ENCODE measurements at places on chromosomes 2 and 18.
A peak's percentile ranks its signal among the peaks of the same experiment; 100 is the strongest.

DNA sequence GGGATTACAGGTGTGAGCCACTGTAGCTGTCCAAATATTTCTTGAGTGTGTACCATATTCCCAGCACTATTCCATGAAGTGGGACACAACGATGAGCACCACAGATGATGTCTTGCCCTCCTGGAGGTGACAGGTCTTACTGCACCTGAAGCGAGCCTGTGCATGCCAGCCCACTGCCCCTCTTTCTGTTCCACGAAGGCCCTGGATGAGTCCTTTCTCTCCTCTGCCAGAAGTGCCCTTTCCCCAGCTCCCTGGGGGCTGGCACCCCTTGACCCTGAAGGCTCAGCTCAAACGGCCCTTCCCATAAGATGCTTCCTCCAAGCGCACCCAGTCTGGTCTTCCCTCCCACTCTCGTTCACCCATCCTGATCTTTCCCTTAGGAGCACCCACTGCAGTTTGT lies 5.5 kb downstream of the ATP6V1B1 start:
- DNase-seq, result no peak

DNA sequence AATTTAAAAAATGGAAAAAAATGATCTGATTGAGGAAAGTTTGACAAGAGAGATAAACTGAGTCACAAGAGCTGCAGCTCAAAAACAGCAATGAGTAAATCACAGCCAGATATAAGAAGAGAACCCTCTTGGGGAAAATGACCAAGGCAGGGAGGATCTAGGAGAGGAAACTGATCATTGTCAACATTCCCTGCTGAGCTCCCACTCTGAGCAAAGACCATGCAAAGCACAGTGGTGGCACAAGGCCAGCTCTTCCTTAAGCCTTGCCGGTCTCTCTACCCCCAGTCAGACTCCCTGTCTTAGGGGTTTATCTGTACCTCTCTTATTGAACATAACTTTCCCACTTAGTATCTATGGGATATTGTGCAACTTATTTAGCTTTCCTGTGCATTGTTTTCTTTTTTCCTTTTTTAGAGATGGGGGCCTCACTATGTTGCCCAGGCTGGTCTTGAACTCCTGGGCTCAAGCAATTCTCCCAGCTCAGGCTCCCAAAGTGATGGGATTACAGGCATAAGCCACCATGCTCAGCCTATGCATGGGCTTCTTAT lies 54.0 kb upstream of the PPP1CB start:
- DNase-seq, result no peak

- DNase-seq, result no peak
Measured at GRCh38 chr18:48982266-48982665, 31.5 kb upstream of the SMAD7 start.

GRCh38 chr18:54957296-54957832 lies 1.9 kb downstream of the CCDC68 start:
- no peak for DNase-seq

GRCh38 chr2:216004697-216005283 lies 8.6 kb downstream of the MREG start:
- no peak for DNase-seq

DNA sequence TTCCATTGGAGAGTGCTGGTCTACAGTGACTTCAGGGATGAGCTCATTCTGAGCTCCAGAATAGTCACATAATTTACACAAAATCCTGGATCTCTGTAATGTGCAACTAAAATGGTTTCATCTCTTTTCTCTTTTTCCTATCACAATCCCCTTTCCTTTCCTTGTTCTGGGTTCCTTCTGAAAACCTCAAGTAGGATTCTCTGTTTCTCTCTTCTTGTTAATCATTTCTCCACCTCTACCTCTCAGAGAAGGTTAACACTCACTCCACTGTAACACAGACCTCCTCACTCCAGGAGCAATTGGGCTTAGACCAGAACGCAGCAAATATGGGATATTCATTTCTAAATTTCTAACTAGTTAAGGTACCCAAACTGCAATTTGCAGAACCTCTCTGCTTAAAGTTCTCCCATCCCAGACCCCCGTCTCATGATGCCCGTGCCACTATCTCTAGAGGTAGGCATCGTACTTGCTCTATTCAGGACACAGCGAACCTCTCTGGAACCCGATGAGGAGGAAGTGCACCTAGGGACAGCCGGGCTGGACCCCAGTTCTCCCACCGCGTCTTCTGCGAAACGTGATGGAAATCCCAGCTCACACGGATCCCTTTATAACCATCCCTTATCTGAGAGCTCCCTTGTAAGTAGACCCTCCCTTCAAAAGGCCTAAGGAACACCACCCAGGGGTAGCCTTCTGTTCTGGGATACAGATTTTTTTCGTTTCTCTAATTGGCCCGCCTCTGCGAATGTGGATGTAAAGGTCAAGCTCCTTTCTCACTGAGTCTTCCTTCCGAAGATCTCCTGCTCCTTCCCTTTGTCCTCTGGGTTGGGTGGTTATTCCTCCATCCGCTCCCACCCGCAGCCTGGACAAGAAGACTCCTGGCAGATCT lies 1.3 kb downstream of the FOXI3 start:
- no peak for DNase-seq

DNA sequence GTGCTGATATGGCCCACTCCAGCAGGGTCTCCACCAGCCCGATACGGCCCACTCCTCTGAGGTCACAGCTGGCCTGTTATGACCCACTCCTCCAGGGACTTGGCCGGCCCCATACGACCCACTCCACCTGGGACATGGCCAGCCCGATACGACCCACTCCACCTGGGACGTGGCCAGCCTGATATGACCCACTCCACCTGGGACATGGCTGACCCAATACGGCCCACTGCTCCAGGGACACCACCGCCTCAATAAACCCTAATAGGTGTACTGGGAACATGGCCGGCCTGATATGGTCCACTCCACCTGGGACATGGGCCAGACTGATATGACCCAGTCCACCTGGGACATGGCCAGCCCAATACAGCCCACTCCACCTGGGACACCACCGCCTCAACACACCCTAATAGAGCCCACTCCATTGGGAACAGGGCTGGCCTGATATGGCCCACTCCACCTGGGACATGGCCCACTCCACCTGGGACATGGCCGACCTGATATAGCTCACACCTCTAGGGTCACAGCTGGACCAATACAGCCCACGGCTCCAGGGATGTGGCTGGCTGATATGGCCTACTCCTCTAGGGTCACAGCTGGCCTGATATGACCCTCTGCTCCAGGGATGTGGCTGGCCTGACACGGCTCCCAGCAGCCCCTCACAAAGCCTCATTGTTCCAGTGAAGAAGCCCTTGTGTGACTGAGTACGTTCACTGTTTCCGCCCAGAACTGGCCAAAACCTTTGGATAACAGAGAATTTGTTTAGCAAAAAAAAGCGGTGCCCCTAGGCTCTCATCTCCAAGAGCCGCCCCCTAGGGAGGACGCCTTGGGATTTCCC lies 245.6 kb downstream of the HDAC4 start:
- no peak for DNase-seq

GRCh38 chr2:100589527-100589926 lies 26.7 kb downstream of the PDCL3 start:
- no peak for DNase-seq

DNA sequence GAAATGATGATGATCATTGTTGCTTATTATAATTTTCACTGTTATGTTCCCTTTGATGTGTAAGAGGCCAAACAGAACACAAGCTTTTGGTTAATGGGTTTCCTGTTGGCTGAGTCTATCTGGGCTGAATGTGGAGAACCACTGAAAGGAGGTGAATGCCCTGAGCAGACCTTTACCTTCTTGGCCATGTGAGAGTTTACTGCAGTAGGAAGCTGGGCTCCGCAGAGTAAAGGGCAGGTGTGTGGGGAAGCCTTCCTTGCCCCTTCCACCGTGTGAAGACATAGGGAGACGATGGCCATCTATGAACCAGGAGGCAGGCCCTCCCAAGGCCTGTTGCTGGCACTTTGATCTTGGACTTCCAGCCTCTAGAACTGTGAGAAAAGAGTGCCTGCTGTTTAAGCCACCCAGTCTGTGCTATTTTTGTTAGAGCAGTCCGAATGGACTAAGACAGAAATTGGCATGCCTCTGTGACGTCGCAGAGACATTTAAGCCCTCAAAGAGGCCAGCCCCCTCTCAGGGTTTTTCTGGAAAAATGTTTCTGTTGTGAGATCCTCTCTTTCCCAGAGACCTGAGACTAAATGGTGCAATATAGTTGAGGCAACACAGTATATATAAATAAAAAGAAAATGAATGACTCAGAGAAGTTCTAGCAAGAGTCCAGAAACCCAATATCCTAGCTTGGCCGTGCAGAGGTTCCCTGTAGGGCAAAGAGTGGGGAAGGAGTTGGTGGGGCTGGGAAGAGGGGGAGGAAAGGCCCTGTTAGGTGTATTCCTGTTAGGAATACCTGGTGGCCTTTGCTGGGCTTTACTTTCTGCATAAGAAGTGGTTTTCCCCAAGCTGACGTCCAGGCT lies 121.9 kb upstream of the LGALSL start:
- DNase-seq, result no peak

DNA sequence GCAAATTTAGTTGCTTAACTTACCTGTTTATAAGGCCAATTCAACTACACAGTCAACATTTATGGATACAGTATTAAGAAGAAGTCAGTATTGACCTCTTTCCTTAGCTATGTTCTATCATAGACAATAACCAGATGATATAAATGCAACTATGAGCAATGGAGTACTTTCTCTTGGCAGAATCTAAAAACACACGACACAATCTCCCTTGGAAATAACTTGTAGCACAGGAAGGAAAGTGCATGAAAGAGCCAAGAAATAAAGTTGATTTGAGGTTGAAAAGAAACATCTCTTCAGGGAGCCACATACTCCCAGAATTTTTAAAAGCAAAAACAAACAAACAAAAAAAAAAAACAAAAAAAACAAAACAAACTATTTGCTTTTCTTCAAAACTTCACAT lies 145.0 kb downstream of the EVA1A start:
- DNase-seq, result no peak

GRCh38 chr2:133197156-133197555 lies 371.1 kb downstream of the NCKAP5 start:
- DNase-seq, result no peak

- no peak for DNase-seq
Measured at GRCh38 chr2:45072862-45073237, 63.6 kb upstream of the SIX2 start.

GRCh38 chr2:110675679-110676078 lies 2.2 kb downstream of the BUB1 start:
- DNase-seq, result no peak

DNA sequence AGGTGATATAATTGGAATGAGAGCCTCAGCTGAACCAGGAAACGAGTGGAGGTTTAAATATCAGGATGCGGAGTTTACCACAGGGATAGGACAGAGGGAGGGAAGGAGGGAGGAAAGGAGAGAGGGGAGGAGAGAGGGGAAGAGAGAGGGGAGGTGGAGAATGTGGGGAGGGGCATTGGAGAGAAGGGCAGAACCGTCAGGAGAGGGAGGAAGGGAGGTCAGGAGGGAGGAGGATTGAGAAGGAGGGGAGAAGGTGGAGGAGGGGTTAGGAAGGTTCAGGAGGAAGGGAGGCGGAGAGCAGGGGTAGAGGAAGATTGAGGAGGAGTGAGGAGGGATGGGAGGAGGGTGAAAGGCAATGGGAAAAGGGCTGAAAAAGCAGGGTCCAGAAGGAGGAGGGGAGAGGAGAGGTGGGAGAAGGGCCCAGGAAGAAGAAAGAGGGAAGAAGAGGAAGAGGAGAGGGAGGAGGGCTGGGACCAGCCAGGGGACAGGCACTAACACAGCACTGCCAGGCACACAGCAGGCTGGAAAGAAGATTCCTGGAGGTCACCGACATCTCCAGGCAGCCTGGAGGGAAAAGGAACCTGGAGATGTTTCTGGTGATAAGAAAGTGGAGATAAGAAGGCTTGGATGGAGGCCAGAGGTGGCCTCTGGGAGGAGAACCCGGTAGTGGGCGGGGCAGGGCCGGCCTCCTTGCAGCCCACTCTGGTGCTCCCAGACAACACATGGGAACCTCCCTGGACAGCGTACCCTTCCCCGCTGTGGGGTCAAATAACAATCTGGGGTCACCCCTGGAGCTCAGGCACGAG lies 176.7 kb upstream of the SMAD2 start:
- DNase-seq, result no peak

DNA sequence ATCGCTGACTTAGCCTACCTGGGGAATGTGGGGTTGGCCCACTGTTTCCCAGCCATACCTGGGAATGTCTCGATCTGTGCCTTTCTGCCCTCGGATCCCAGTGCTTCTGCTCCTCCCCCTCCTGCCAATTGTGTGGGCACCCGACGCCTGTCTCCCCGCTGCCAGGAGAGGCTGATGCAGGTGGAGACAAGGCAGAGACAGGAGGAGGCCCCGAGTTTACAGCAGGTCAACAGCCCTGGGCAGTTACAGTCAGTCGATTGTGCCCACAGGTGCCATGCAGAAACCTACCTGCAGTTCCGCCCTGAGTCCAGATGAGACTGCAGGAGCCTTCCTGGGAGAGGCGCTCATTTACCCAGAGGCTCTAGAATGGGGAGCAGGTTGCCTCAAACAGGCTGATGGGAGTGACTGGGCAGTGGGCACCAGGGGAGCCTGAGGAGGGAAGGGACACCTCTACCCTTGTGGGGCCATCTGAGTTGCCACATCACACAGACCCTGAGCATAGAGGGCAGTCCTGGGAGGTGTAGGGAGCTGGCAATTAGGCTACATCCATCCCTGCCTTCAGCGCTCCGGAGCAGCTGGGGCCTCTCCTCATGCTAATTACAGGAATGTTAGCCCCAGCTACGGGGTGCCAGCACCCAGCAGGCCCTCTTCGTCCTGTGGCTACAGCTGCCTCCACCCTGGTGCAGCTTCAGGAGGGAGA lies 300.1 kb downstream of the NDUFA10 start:
- peak; percentile 13 for DNase-seq

- no peak for DNase-seq
Measured at GRCh38 chr2:235051436-235052260, 99.8 kb downstream of the SH3BP4 start.

- DNase-seq, result peak; percentile 65
Measured at GRCh38 chr18:57077786-57078552, 68.9 kb upstream of the BOD1L2 start.

GRCh38 chr2:203470371-203470770 lies 64.7 kb downstream of the RAPH1 start:
- no peak for DNase-seq

DNA sequence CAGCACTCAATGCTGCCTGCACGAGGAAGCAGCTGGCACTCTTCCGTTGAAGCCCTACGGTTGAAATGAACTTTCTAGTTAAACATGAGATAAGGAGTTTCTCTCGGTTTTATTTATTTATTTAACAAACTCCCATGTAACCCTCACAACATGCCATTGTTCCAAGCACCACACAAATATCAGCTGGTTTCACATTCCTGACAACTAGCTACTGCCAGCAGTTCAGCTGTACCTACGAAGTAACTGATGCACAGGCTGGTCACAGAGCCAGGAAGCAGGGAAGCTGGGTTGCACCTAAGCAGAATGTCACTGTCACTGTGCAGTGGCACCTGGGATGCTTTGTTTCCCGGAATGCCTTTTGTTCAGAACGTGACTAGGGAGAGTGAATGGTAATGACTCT lies 18.1 kb downstream of the TIMM21 start:
- DNase-seq, result no peak

DNA sequence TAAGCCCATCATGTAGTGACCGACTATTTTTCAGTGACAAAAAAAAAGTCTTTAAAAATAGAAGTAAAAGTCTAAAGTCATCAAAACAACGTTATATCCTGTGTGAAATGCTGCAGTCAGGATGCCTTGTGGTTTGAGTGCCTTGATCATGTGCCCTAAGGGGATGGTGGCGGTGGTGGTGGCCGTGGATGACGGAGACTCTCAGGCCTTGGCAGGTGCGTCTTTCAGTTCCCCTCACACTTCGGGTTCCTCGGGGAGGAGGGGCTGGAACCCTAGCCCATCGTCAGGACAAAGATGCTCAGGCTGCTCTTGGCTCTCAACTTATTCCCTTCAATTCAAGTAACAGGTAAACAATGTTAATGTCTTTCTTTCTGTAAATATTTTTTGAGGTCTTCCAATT lies at the start of gene CD28:
Gene CD28, plus strand, starts transcription at position 237 of the 400 bp plus-strand sequence. Its CDS starts 58 bp downstream, at position 295.
- DNase-seq, result peak; percentile 88

Measured in stimulated activated CD8-positive, alpha-beta memory T cell treated with anti-CD3 and anti-CD28 coated beads, Interleukin-4, amount 100 ng/mL, for 48 hours (primary cell).